ENCODE measurements at places on chromosomes 2 and 18.

GRCh38 chr2:100113990-100114433, 28.4 kb downstream of the AFF3 start:
- DNase-seq = no peak

GRCh38 chr2:31107591-31108300, 30.5 kb downstream of the GALNT14 start:
- DNase-seq = no peak

DNA sequence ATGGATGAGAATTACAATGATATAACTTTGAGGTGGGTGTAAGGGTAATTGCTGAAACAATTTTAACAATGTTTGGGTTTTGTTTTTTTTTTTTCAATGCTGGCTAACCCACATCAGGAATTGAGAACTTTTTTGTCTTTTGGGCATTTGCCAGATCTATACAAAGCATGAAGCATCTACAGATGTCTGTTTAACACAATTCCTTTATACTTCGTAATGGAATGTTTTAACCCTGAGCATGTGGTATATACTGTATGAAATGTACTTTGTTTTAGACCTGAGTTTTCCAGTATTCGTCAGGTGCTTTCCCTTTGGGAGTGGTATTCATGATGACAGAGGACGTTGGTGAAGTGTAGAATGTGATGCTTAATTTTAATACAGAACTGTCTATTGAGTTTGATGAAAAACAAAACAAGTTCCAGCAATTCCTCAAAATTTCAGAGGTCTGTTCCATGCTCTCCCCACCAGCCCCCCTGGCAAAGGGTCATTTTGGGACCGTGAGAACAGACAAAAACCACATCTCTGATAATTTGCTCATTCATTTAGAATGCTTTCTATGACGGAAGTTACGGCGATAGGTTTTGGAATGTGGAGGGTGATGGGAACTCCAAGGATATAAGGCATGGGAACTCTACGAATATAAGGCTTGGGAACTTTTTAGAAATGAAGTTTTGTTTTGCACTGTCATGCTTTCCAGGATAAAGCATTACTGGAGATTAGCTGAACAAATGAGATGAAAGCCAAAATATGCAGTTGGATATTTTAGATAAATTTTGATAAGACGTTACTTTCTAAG, 14.1 kb downstream of the LIMS1 start:
- DNase-seq = no peak

GRCh38 chr2:235979753-235980435, 188.3 kb downstream of the GBX2 start:
- DNase-seq = no peak

DNA sequence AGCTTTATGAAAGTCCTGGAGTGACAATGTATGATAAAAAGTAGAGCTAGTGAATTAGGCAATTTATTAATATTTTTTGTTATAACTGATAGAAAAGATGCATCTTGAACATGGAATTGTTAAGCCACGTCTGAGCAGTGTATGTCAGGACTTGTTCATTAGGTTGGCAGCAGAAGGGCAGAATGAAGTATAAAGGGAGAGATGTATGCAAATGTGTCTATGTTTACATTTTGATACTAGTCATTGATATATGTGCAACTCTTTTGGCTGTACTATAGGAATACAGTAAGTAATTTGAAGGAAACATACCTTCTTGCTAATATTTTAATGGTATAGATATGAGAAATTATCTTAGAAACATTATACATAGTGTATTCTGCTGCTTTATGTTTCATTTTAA, 49.0 kb upstream of the TMEM247 start:
- DNase-seq = no peak
